ENCODE measurements at places on chromosomes 2 and 18.

- DNase-seq: no peak
These were observed 2.4 kb downstream of the NR4A2 start for GRCh38 chr2:156329927-156330726.

DNA sequence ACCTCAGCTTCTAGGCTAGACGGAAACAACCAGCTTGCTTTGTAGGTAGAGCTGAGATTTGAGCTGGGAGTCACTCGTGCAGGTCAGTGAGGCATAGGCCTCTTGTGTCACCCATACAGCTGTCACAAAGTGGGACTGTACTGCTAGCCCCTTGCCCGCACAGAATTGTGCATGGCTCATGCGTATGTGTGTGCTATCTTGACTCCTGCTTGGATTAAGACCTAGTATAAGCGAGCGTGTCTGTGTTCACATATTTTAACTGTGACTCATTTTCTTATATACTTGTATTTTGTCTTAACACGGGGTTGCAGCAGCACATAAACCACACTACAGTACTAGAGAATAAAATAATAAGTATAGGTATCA lies 20.1 kb downstream of the CEP68 start:
- DNase-seq: no peak

DNA sequence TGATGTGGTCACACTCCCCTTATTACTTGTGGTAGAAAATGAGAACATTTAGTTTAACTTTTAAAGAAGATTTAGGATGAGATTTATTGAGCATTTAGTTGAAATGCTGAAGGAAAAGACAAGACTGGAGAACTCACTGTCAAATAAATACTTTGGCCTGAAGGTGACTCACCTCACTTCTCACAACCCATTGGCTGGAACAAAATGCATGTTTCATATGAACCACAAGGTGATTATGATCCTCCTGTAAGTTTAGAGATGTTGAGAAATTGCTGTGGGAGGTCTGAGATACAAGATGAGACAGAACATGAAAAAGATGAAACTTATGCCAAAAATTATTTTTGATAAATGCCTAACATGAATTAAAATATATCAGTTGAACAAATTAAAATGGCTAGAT lies 1004.5 kb downstream of the SOCS6 start:
- no peak for DNase-seq

DNA sequence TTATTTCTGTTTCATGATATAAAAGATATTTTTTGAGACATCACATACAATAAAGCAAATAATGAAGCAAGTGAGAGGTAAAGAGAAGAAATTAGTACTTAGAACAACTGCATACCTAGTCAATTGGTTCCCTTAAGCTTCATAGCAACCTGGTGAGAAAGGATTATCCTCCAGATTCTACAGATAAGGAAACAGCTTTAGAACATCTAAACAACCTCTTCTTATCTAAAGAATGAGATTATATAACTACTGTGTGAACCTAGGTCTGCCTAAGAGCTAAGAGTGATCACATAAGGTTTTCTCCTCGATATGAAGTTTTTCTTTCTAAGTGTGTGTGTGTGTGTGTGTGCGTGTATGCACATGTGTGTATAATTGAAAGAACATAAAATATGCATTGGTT lies 265.1 kb downstream of the NOL4 start:
- DNase-seq: no peak

DNA sequence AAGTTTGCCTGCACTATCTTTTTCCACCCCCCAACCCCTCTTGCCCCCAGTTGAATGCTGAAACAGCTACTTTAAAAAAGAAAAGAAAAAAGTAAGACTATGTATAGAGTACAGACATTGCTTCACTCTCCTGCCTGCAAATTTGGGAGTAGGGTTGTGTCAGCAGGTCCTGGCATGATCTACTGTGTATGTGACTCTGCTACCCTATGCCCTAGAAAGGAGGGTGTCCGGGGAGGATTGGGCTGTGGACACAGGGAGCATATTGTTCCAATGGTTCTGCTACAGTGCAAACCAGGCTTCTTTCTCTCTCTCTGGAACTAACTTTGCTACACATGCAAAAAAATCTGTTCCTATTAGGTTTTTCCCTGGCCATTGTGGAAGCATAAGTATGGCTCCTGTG lies 9.9 kb upstream of the ZEB2 start:
- DNase-seq: no peak

- DNase-seq: no peak
These were observed 29.8 kb upstream of the MAL start for GRCh38 chr2:94995553-94996304.

DNA sequence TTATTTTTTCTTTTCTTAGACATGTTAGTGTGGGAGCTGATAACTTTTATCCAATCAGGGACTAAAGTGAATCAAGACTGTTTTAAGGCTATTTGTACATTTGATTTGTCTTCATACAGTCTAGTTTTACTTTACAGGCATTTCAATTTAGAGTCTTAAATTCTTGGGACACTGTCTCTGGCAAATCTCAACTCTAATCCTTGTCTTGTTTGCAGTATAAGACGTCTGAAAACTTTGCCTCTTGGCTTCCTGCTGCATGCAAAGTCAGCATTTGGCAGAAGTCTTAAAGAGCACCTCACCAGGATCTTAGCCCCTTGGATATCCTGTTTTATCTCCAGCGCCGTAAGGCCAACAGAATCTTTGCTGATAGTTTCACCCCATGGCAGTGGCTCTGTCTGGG lies 30.3 kb downstream of the SPOPL start:
- no peak for DNase-seq

DNA sequence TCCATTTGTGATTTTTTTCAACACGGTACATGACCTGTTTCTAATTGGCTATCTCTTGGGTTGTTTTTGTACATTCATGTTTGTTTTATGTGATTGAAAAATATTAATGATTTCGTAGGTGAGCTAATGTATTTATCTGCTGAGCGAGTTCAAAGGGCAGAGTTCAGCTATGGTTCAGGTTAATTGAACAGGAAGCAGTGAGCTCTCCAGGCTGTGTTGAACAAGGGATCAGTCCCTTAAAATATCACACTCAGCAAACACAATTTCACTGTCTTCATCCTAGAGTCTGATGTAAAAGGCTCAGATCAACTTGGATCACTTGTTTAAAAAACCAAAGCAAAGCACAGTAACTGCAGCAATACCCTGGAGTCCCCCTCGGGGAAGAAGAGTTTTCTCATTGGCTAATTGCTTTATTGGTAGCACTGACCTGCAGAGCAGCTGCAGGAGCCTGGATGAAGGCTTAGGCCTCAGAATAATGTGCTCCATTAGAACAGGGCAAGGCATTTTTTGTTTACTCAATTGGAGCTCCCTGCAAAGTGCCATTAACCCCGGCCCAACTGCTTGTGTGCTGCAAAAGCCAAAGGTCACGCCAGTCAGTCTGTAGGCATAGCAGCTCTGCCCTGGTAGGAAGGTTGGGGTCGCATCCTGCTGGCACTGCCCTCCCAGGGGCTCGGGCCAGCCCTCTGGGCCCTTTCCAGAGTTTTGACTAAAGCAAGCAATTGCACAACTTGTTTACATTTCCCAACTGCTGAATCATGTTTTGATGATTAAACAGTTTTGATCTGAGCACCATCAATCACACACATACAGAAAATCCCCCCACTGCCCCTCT lies 10.5 kb downstream of the ONECUT2 start:
- no peak for DNase-seq

- no peak for DNase-seq
These were observed 160.6 kb upstream of the SMAD7 start for GRCh38 chr18:49111191-49111988.

GRCh38 chr18:57801325-57801724 lies 1.8 kb downstream of the ATP8B1 start:
- DNase-seq: no peak

- DNase-seq: no peak
These were observed 81.0 kb downstream of the SUMO1 start for GRCh38 chr2:202157211-202157990.

DNA sequence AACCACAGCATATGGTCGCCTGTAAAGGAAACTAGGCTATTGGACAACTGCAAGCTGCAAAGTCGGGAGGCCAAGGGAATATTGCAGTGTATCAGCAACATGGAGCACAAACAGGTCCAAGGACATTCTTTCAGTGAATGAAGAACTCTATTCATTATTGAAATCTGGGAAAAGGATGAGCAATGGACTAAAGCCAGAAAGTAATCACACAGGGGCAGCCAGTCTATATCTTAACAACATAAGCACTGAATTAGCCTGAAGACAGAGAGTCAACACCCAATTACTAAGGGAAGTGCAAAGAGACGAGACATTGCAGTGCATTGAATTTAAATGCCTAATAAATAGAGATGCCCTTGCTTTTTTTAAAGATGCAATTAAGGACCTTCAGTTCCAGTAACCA lies 615.5 kb upstream of the SETBP1 start:
- DNase-seq: no peak

Measured in stimulated activated CD8-positive, alpha-beta memory T cell treated with anti-CD3 and anti-CD28 coated beads, Interleukin-4, amount 100 ng/mL, for 4 hours (primary cell).